KG1 (cell line): ENCODE measurements at places on chromosomes 12 and 14.
A peak's percentile ranks its signal among the peaks of the same experiment; 100 is the strongest.

DNA sequence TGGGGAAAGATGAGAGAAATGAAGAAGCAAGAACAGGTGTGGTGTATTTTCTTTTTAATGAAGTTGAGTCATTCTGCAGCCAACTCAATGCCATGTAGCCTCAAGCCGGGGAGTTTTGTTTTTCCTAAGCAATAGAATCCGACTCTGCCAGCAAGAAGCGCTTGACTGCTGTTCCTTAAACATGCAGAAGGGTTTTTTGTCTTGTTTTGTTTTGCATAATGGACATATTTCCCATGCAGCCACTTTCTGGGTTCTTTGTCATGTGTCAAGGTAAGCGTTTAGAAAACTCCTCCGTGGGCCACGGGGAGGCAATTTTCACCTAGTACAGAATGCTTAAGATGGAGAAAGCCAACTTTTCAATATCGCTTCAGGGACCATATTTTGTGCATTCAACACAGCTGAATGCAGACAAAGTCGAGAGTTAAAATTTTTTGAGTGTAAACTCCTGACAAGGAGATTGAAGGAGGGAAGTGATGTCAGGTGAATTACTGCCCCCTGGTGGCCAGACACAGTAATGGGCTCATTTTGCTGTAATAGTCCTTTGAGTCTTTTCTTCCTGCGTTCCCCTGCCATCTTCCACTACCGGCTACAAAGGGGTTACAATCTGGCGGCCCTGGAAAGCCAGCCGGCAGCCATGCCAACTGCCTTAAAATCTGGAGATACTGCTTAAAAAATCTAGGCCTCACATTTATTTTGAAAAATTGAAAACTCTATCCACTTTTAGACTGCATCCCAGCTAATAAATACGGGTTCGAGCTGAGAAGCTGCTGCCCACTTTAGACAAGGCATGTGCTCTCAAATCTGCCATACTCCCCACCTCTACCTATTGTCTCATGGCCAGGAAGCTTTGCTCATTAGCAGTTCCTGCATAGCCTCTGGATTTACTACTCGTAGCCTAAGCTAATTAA lies 3.2 kb upstream of the FICD start:
- DNase-seq = peak; percentile 27

- DNase-seq = no peak
Observed at GRCh38 chr12:130661059-130661458, 55.0 kb downstream of the RIMBP2 start.

DNA sequence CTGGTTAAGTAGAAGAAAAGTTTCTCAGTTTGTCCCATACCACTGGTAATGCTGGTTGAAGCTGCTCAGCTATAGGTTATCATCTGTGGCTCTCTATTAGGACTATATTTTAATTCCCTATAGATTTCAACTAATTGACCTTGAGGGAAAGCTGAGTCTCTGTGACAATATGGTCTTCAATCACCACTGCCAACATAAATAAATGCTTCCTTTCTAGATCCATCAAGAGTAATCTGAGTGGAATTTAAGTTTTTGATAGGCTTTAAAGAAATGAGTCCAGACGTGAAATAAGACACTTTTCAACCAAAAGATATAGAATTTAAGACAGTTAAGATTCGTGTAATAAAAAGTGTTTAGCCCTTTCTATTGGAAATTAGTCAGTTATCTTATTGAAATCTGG lies 63.5 kb upstream of the MYF6 start:
- DNase-seq = no peak

DNA sequence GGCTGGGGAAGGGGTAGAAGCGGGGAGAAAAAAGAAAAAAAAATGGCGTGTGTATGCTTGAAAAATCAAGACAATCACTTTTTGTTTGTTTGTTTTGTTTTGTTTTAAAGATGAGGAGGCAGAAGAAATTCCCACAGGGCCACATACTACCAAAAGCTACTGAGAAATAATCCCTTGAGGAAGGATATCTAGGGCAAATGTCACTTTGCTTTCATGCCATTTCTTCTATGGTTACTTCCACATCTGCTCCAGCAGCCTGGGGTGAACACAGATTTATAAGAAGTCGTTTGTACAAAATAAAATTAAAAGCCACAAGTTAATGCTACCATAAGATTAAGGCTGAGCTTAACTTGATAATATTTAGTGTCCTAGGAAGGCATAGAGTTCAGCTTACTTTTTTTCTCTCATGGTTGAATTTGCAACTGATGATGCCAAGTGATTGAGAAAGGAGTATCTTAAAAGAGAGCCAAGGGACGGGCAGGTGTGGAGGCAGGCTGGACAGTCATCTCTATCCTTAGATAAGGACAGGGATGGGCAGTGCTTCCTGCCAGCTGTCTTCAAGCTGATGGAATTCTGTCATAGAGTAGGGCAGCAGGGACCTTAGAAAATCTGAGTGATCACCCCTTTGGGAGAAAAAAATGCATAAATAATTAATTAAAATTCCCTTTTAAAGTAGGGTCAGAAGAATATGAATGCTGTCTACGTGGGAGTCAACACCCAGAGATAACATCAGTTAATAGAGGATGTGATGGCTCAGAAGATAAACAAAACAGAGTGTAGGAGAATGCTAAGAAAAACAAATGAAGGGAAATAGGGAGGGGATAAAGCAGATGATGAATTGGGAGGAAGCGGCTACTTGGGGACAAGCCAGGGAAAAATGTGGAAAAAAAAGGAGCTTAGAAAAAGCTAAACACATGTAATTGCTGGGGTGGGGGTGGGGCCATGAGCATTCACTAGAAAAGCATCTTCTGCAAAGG lies 57.1 kb downstream of the DYRK2 start:
- no peak for DNase-seq

GRCh38 chr14:65329481-65329880 lies 83.0 kb upstream of the FUT8 start:
- DNase-seq = no peak
